Stimulated activated CD8-positive, alpha-beta memory T cell treated with anti-CD3 and anti-CD28 coated beads, Interleukin-7, amount 100 ng/mL, for 24 hours (primary cell): ENCODE measurements at places on chromosomes 12 and 14.

GRCh38 chr14:89331398-89331797, 85.6 kb downstream of the FOXN3 start:
- DNase-seq, result no peak

GRCh38 chr12:62273724-62274380, 13.6 kb downstream of the USP15 start:
- no peak for DNase-seq

- no peak for DNase-seq
Measured at GRCh38 chr12:47276253-47276620, 196.5 kb upstream of the AMIGO2 start.

- DNase-seq, result no peak
Measured at GRCh38 chr12:4535092-4535491, 3.6 kb upstream of the RAD51AP1 start.

GRCh38 chr12:51025338-51025835, 797 bp downstream of the SLC11A2 start:
- DNase-seq, result no peak
